HuH-7 (cell line): ENCODE measurements at places on chromosomes 5 and 9.

DNA sequence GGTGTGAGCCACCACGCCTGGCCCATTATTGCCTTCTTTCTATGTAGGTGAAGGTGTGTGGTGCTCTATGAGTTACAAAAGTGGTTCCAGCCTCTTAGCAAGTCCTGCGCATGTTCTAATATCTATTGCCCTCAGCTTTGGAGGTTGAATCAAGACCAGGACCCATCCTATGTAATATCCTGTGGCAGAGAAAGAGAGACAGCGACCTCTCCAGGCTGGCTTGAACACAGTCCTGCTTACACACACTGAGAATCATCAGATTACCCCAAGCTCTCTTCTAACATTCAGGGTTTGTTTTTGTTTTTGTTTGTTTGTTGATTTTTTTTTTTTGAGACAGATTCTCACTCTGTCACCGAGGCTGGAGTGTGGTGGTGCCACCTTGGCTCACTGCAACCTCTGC is 94.7 kb upstream of the OSMR start:
- peak; percentile 43 for DNase-seq

DNA sequence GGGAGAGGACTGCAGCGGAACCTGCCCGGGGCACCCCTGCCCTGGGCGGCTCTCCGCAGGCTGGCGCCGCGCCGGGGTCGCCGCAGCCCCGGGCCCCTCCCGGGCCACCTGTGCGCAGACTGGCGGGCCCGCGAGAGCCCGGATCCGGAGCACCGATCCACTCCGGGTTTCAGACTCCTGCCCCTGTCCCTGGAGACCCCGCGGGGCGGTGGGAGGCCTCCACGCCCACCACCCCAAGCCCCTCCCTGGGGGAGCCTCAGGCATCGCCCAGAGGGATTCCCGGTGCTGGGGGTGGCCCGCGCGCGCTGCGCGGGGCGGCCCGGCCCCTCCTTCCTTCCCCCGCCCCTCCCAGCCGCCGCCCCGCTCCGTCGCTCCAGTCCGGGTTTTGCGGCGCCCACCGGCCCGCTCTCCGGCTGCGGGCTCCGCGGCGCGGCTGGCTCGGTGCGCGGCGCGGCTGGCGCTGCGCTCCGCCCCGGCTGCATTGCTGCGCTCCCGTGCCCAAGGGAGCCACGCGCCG is at the start of gene UNC5A:
TSS of gene UNC5A (plus strand) at position 479 of the 517 bp plus-strand sequence. CDS start 192 bp downstream, outside the sequence.
- peak; percentile 84 for DNase-seq

GRCh38 chr5:151684690-151685361 is 1.9 kb downstream of the SPARC start:
- DNase-seq = no peak

DNA sequence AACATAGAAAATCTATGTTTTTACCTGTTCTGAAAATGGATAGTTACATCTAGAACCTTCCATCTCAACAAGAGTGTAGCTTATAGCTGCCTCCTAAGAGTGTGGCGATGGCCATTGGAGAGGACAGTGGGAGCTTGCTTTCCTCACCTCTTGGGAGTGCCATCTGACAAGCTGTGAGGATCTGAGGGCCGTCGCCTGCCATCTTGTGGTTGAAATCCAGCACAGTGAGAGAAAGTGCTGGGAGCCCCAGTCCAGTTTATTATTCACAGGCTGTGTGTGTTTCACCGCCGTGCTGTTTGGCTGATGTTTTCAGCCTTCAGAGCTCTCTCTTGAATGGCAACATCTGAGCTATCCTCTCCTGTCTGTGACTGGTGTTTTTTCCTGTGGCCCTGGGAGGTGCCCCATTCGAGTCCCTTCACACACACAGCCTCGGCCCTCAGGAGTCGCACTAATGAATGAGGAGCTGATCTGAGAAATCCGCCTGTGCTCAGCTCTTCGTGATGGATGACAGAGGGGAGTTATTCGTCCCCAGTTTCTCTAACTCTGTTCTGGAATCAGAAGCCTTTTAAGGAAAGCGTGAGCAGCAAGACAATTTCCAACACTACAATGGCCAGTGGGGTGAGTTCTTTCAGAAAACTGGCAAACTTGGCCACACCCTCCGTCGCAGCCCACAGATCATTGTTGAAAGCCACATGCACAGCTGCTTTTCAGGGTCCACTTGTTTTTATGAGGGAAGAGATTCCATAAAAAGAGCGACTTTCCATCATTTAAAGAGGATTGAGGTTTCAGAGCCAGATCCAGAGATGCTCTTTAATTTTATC is 170.3 kb downstream of the PDZD2 start:
- peak; percentile 62 for DNase-seq

GRCh38 chr5:112973904-112974303 is 2.7 kb upstream of the DCP2 start:
- DNase-seq = no peak

- no peak for DNase-seq
These were observed 216.8 kb downstream of the TUSC1 start for GRCh38 chr9:25461416-25461815.

DNA sequence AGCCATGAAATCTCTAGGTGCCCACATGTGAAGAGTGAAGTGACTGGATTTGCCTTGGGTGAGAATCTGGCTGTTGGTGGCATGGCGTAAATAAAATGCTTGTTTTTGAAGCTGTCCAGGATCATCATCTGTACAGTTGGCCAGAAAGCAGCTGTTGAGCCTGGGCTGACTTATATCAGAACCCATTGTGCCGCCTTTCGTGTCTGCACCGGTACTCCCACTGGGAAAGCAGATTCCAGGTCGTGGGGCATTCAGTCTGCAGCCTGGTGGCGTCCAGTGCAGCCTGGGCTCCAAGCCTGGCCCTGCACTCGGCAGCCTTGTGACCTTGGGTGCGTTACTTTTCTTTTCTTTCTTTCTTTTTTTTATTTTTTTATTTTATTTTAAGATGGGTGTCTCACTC is 27.8 kb downstream of the PRRC2B start:
- no peak for DNase-seq

DNA sequence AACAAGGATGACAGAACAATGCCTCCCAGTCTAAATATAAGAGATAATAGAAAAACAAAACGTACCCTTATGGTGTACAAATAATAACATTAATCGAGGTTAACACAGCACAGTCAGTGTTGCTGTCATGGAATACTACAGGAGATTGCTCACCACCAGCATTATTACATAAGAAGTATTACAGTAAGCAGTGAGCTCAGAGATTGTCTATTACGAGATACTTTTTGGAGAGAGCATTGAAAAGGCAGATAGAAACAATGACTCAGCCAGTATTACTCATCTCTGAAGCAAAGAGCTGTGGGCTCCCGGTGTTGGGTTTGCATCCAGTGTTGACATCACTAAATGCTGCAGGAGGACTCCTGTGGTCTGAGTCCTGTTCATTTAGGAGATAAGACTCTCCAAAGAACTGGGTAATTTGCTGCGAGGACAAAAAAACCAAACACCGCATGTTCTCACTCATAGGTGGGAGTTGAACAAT is 191.9 kb upstream of the SEMA6A start:
- peak; percentile 21 for DNase-seq

- no peak for DNase-seq
These were observed 170.7 kb downstream of the RANBP17 start for GRCh38 chr5:171032435-171032973.

DNA sequence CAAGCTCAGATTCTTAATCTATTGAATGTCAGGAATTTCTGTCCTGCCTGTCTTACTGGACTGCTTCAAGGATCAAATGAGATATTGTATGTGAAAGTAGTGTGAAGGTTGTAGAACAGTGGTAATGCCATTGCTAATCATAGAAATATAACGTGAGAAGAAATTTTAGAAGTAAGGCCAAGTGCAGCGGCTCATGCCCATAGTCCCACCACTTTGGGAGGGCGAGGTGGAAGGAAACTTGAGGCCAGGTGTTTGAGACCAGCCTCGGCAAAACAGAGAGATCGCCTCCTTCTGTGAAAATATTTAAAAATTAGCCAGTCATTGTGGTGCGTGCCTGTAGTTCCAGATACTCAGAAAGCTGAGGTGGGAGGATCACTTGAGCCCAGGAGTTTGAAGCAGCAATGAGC is 5.1 kb upstream of the HSPA5 start:
- no peak for DNase-seq

- DNase-seq = no peak
These were observed 59.2 kb downstream of the SMC5 start for GRCh38 chr9:70318002-70318401.

GRCh38 chr9:90555351-90556057 is 87.1 kb downstream of the DIRAS2 start:
- DNase-seq = no peak

DNA sequence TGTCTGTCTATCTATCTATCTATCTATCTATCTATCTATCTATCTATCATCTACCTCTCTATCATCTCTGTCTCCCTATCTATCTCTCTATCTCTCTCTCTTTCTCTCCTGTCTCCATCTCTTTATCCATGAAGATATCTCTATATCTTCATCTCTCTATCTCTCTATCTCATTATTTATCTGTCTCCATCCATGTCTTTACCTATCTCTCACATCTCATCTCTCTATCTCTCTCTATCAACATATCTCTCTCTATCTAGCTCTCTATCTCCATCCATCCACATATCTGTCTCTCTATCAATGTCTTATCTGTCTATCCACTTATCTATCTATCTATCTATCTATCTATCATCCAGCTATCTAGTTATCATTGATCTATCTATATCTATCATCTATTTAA is 292.1 kb upstream of the IRX2 start:
- no peak for DNase-seq

- no peak for DNase-seq
These were observed 521.2 kb downstream of the DTWD2 start for GRCh38 chr5:118467103-118467502.

GRCh38 chr9:105309531-105309931 is 65.1 kb downstream of the SLC44A1 start:
- DNase-seq = no peak

GRCh38 chr5:73564675-73565074 is 764 bp downstream of the ANKRA2 start:
- DNase-seq = no peak

- DNase-seq = no peak
These were observed 20.0 kb downstream of the MARCHF3 start for GRCh38 chr5:127010362-127010761.

DNA sequence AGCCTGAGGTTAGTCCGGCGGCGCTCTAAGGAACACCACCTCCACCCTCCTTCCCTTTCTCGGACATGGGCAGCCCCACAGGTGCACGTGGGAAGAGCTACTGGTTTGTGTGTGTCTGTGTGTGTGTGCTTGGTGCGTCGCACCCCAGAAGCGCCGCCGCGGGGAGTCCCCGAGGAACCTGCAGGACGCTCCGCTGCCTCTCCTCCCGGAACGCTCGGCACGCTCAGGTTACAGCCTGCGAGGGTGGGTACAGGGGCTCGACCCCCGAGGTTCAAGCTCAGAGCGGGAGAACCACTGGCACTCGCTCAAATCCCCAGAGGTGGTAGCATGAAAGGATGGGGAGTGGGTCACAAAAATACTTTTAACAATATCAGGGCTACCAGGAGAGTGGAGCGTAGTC is 2.0 kb downstream of the ASTN2 start:
- DNase-seq = no peak

DNA sequence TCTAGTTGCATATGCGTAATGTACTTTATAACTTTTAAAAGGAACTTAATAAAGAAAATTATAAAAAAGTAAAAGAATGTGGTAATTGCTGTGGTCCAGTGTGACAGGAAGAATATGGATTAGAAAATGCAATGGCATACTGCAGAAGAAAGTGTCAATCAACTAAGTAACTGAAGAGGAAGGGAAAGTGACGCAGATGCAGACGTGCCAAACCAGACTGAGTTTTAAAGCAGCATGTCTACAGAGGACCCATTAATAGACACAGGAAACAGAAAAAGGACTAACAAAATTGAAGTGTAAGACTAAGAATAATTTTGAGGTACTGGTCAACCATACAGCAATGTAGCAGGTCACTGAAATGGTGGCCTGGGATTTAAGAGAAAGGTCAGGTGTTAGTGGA is 73.3 kb downstream of the DPYSL3 start:
- no peak for DNase-seq

DNA sequence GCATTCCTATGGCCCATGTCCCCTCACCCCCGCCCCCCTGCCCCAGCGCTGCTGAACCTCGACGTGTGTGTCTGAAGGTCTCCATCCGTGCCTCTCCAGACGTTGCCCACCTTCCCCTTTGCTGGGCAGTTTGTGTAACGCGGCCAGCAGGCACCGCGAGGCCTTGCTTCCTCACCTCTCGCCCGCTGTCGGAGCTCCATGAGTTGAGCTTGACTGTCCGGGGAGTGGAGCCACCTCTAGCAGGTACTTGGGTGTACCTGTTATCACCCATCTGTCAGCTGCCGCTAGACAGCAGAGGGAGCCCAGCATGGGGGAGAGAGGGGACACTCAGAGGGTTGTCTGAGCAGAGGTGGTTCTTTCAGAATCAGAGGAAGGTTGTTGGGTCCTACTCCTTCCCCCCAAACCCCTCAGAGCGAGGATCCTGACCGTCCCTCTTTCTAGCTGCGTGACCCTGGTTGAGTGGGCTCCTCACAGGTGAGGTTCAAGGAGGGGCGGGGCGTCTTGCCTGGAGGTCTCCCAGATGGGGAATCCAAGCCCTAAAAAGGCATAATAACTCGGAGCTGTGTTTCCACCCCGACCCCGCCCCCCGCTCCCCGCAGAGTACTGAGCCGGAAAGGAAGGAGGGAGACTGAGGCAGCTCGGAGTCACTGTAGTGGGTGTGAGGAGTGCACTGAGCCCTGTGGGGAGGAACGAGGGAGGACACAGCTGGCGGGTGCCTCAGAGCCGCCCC is 184.7 kb downstream of the C9orf50 start:
- DNase-seq = no peak

GRCh38 chr5:81789033-81789432 is 38.1 kb upstream of the SSBP2 start:
- DNase-seq = no peak

GRCh38 chr5:176631383-176632200 is 1.1 kb downstream of the EIF4E1B start:
- DNase-seq = no peak

- no peak for DNase-seq
These were observed 230.7 kb upstream of the SGCD start for GRCh38 chr5:156096259-156096658.

GRCh38 chr9:567128-567746 is 274.3 kb upstream of the DMRT1 start:
- DNase-seq = no peak

DNA sequence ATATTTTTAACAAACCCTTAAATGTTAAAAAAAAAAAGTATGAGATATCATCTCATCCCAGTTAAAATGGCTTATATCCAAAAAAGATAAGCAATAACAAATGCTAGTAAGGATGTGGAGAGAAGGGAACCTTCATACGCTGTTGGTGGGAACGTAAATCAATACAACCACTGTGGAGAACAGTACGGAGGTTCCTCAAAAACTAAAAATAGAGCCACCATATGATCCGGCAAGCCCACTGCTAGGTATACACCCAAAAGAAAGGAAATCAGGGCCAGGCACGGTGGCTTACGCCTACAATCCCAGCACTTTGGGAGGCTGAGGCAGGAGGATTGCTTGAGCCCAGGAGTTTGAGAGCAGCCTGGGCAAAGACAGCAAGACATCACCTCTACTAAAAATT is 3.0 kb downstream of the MTMR12 start:
- DNase-seq = no peak
